SHP77 (cell line): ENCODE measurements at places on chromosomes 12 and 14.
A peak's percentile ranks its signal among the peaks of the same experiment; 100 is the strongest.

GRCh38 chr12:32031109-32031508 is 71.9 kb downstream of the RESF1 start:
- no peak for DNase-seq

DNA sequence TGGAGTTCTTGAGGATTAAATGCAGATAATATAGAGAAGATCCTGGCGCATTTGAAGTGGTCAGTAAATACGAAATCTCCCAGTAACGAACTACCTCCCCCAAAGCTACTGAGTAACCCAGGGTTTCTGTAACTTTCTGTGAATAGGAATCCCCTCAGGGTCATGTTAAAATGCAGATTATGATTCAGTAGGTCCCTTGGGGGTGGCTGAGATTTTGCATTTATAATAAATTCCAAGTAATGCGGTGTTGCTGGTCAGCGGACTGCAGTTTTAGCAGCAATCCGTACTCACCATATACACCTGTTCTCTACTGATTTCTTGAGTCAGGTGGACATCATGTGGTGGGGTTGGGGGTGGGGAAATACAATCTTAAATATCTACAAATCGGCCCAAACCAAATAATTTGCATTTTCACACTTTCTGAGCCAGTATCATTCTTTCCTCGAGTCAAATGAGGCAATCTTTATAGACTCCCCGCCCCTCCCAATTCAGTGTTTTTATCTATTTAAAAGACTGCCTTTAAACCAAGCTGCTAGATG is 868 bp downstream of the SPATA7 start:
- no peak for DNase-seq

DNA sequence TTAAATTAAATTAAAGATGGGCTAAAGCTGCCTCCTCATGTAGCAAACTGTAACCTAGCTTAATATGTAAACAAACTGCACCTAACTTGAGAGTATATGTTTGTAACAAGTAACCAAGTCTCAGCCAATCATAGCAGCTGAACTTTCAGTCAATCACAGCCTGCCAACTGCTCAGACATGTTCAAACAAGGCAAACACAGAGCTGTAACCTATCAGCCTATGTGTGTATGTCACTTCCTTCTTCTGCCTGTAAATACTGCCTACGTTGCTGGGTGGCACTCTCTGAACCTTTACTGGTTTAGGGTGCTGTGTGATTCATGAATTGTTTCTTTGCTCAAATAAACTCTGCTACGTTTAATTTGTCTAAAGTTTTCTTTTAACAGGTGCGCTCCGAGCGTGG is 2.9 kb downstream of the SERPINA6 start:
- peak; percentile 15 for DNase-seq

GRCh38 chr12:2570562-2570961 is 224.2 kb upstream of the FKBP4 start:
- DNase-seq: no peak

DNA sequence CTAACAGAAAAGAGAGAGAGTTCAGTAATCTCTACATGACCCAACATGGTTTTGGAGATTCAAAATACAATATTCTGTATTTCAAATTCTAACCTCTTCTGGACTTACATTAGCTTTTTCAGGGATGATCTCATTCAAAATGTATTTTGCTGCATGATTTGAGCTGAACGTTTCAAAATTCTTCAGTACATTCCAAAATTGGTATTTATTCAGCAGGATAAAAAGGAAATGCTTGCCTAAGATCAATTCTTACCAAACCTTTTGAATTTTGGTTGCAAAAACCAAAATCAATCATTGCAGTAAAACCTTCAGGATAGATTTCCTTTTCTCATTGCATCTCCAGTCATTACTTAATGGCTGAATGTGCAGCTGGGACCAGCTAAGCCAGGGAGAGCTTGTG is 1761.3 kb upstream of the SEL1L start:
- DNase-seq: no peak

DNA sequence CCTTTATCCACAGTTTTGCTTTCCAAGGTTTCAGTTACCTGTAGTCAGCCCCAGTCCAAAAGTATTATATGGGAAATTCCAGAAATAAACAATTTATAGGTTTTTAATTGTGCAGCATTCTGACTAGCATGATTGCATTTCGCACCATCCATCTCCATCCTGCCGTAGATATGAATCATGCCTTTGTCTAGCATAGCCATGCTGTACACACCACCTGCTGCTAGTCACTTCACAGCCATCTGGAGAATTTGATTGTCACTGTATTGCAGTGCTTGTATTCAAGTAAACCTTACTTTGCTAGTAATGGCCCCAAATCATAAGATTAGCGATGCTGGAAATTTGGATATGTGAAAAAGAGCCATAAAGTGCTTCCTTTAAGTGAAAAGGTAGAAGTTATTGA is 36.0 kb downstream of the MUCL1 start:
- peak; percentile 72 for DNase-seq

- no peak for DNase-seq
These were observed 151.9 kb downstream of the SSPN start for GRCh38 chr12:26347300-26347699.

DNA sequence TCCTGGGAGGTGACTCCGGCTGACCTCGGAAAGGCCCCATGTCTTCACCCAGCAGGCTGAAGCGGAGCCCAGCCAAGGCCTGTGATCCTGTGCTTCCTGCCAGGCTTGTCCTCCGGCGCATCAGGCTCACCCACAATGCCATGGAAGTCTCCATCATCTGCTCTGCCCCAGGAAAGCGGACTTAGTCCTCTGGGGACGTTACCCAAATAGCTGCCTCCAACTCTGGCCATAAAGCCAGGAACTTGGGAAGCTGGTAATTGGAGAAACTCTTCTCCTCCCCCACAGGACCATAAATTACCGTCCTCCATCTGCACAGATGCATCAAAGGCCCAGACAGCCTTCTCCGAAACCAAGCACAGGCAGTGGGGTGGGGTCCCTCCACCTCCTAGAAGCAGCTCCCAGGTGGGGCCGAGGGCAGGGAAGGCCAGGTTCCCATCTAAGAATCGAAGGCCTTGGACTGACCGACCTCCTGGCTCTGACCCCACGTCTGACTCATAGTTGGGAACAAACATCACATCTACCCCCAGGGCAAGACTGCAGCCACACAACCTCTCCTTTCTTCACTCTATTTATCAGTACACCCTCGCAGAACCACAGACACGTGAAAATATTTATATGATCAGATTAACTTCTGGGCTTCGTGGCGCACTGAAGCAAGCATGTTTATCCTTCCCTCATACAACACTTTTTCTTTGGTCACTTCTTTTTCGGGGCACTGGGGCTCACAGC is 56.4 kb downstream of the PITPNM2 start:
- no peak for DNase-seq

GRCh38 chr12:58728397-58728796 is 191.9 kb downstream of the LRIG3 start:
- no peak for DNase-seq

- no peak for DNase-seq
These were observed 1.5 kb downstream of the TSHR start for GRCh38 chr14:80956922-80957321.

- no peak for DNase-seq
These were observed 31.1 kb downstream of the INTS13 start for GRCh38 chr12:26906704-26907103.

GRCh38 chr12:29492891-29493290 is 4.6 kb downstream of the OVCH1 start:
- DNase-seq: no peak

DNA sequence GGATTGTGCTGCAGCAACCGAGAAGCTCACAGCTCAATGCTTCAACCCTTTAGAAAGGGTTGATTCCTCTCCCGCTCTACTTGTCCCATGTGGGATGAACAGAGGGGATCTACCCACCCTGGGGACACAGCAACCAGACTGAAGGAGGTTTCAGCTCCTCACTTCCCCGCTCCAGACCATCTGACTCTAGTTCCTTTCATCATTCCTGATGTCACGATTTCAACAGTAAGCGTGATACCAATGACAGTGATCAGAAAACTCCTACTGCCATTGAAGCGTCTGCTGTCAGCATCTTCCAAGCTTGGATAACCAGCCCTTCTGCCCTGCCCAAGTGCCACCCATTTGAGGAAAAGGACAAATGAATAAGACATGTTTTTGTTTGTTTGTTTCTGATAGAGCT is 14.3 kb downstream of the SERPINA1 start:
- DNase-seq: no peak

- DNase-seq: no peak
These were observed 49.1 kb downstream of the FAM222A start for GRCh38 chr12:109762673-109763191.

DNA sequence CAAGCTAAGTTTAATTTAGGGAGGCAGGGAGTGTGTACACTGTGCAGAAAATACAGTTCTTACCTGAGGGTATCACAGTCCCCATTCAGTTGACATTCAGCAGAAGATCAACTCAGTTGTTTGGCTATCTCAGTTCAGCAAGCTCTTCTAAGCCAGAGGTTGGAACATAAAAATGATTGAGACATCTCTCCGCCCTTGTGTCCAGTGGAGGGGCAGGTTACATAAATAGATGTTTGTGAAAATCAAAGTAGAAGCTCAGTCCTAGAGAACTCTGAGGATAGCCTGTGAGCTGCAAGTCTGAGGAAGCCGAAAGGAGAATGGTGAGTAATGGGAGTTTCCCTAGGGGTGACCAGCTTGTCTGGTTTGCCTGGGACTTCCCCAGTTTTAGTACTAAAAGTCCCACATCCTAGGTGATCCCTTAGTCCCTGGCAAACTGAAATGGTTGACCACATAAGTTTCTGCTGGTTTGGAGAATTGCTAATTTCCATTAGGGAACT is 251.4 kb upstream of the ATP2B1 start:
- DNase-seq: no peak
